ENCODE measurements at places on chromosomes 12 and 14. TPM values are rescaled to one million over a fixed set of nuclear protein-coding genes. Genes with fewer than 3 reads are reported as not detected.

KCNC2 gene
- not detected for total RNA-seq

BEST3 gene
- not detected for total RNA-seq

HOXC12 gene
- not detected for total RNA-seq

TAMALIN gene
- 18.7 TPM for total RNA-seq

LRP1 gene
- total RNA-seq: 1.4 TPM

EIF2S3B gene
- 2.3 TPM for total RNA-seq

APEX1 gene
- 193 TPM for total RNA-seq

ATN1 gene
- 37.8 TPM for total RNA-seq

TMEM233 gene
- total RNA-seq: not detected

KRT81 gene
- not detected for total RNA-seq

PLEKHD1 gene
- 0.05 TPM for total RNA-seq

GRCh38 chr12:118359541-118359915 lies 13.2 kb downstream of the TAOK3 start:
- DNase-seq: peak; percentile 47

DNA sequence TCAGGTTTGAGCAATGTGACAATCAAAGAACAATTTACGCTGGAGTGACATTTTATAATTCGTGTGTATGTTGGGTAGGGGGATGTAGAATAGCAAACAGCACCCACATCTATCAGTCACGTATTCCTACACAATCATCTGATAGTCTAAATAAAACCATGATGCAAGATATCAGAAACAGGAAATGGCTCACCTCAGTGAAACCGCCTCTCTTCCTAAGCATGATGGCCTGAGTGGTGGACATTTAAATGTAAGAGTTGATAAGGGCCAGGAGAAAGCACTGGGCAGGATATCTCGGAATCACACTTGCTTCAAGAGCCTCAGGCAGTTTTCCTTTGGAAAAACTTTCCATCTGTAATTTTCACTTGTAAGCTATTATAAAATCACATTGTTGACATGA lies 128.2 kb downstream of the GRIP1 start:
- no peak for DNase-seq

DNA sequence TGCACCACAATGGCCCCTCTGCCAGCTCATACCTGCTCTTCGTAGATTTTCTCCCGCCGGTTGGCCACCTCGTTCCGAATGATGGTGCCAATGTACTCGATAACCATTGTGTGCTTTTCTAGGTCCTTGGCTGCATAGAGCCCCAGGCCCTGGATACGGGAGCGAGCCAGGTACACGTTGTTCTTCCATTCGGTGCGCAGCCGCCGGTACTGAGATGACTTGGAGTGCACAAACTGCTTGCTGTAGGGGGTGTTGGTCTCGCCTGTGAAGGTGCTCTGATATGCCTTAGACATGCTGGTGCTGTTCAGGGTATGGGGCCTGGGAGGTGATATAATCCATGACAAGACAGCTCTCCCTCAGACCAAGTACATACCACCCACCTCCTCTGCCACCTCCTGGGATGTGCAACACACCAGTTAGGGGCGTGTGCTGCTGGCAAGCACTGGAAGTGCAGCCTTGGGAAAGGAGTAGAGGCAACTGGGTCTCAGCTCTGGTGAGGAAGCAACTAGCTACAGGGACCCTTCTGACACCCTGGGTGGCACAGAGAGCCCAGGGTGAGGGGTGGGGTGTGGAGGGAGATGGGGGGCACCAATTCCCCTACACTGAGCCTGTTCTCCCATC lies 4.1 kb upstream of the PRKAG1 start:
- DNase-seq: no peak

- no peak for DNase-seq
Measured at GRCh38 chr12:105285378-105285777, 45.1 kb upstream of the C12orf75 start.

GRCh38 chr12:56231184-56231582 lies 1.3 kb downstream of the SLC39A5 start:
- DNase-seq: no peak

GRCh38 chr12:50581226-50582184 lies 76.7 kb downstream of the DIP2B start:
- DNase-seq: no peak

DNA sequence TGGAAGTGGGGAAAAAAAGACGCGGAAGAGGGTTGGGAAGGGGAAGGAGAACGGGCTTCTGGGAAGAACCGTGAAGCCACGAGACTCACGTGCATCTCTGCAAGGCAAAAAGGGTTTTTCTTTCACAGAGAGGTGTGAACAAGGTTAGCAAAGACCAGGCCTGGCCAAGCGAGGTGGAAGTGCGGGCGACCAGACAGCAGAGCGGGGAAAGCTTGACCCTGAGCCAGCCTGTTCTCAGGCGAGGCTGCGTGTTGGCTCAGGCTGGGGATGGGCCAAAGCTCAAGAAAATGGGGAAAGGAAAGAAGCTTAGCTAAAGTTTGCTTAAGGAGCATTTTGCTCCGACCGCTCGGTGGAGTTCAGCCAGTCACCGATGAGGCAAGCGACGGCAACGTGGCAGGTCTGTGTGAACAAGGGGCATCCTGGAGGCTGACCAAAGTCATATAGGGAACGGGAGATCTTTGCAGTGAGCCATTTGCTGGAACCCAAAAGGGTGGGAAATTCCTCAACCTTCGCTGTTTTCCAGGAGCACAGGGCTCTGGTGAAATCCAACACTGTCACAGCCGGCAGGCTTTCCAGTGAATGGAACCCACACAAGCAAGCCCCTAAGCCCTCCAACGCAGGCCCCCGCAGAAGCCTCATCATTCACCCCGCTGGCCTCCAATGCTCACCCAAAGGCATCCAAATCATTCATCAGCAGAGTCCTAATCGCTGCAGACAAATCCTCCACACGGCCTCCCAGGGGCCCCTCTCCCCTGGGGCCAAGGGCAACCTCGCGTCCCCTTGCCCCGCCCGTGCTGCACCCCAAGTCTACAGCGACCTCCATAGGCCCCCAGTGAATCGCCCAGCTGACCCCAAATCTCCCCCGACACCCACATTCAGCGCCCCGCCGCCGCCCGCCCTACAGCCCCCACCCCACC lies 754 bp downstream of the ZNF605 start:
- peak; percentile 44 for DNase-seq

DNA sequence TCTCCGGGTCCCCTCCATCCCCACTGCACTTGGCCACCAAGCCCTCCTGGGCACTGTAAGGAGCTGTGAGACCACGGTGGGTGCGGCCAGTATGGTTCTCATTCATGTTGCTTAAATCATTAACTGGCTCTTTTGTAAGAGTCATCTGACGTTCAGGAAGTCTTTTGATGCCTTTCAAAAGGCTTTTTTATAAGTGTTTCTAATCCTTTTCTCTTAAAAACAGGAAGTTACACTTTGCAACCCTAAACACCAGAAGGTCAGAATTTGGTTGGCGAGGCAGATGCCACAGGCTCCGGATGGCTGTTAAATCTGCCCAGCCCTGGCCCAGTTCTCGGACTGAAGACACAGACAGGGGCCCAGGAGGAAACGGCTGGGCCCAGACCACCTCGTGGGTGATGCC lies 26.1 kb upstream of the DIO3 start:
- no peak for DNase-seq

GRCh38 chr12:75872762-75873161 lies 158.8 kb downstream of the PHLDA1 start:
- no peak for DNase-seq

- DNase-seq: peak; percentile 71
Measured at GRCh38 chr14:75301666-75302325, 23.2 kb downstream of the FOS start.

DNA sequence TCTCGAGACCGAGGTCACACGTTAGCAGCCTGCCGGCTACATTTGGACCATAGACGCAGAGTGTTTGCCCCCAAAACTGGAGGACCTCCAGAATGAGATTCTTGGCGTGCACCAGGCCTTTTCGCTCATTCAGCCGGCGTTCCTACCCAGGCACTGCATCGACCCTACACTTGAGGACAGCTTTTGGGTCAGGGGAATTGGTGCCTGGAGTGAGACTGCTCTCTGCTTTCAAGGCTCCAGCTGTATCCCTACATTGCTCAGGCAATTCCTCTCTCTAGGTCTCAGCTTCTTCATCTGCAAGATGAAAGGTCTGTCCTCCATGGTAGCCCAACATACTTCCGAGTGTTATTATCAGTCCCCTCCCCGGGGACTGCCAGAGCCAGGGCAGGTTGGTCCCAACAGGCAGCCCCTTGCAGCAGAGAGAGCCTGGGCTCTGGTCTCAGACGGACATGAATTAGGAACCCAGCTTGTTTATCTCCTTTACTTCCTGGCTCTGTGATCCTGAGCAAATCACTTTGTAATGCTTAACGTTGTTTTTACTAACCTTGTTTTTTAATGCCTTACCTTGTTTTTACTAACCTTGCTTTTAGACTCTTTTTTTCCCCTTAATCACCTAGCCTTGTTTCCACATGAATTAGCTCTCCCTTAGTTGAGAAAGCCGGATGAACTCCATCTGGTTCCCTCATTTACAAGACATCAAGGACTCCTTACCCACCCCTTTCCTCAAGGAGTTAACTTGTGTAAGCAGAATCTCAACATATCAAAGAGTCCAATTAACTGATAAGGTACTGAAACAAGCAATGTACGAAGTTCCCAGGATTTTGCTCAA lies 892 bp downstream of the TCHP start:
- no peak for DNase-seq

DNA sequence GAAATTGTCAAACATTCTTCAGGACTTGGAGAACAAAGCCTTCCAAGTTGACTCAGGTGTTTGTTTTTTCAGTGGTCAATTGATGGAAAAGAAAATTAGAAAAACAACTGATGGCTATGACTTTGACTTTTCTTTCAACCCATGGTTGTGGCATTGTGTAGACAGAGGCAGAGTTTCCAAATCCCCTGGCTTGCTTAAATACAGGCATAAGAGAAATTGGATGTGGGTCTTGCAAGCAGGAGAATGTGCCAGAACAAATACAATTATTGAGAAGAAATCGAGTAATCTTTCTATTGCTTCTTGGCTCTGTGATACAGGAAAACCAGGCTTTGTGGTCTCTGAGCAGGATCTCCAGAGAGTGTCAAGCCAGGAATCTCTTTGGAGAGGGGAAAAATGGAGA lies 40.9 kb upstream of the FRMD6 start:
- no peak for DNase-seq

DNA sequence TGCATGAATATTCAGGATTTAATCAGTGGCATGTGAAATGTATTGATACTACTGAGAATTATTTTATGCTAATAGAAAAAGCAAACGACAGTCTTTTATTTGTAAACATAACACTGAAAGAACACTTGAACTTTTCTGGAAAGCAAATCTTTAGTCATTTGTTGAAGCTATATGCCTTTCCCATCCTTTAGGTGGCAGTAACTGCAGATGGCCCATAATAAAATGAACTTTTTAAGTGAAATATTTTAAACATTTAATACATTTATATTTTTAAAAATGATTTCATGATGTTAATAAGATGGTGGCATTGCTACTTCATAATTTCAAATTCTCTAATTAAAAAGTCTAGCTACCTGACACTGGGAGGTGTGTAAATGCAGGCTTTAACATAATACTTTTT lies 13.9 kb upstream of the KRR1 start:
- no peak for DNase-seq

GRCh38 chr14:75070383-75070782 lies 942 bp downstream of the ZC2HC1C start:
- DNase-seq: no peak

DNA sequence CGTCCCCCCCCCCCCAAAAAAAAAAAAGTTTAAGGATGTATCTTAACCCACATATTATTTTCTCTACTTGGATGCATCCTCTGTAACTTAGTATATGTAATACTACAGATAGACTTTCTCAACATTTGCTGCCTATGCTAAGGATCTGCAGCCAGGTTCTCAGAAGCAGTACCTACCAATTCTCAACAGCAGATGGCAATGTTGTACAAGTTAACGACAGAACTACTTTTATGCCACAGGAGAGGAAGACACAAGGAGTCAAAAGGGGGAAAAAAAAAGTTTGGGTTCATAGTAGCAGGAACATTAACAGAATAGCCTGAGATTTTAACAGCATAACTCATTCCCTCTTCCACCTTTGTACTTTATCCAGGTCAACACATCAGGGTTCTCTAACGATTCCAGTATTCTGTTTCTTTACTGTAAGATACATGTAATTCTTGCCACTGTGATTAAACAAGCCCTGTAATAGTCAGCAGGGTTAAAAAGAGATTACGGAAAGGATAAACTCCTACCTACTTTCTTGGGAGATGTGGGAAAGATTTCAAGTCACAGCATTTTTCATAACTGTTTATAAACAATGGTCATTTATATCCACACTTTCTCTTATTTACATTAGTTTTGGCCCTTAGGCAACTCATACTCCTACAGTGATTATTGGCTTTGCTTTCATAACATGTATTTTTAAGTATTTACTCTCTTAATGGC lies 5.7 kb upstream of the NEK9 start:
- DNase-seq: peak; percentile 37

GRCh38 chr12:123900871-123901376 lies 71.7 kb downstream of the CCDC92 start:
- peak; percentile 26 for DNase-seq

DNA sequence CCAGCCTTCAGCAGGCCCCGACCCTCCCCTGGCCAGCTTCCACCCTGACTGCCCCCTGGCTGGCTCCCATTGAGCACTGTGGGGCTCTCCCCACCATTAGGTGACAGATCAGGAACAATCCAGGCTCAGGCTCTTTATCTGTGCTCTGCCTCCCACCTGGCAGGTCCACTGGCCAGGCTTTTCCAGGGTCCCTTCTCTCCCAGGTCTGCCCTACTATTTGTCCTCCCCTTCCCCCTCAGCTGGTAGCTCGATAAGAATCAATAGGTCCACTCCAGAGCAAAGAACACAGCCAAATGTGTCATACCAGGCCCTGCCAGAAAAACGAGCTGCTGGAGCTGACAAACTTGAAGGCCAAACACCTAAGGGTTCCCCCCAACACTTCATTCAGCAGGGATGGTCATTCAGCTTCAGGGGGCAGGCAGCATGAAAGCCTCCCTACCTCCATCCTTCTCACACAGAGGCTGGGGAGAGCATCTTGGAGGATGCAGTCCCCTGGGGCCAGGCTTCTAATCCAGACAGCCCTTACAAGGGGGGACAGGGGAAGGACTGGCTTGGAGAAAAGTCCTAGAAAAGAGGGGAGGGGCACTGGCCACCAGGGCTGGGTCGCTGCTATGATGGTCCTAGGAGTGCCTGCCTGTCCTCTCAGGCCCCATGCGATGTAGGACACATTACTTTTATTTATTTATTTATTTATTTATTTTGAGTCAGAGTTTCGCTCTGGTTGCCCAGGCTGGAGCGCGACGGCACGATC lies 1.9 kb upstream of the KRT18 start:
- no peak for DNase-seq

DNA sequence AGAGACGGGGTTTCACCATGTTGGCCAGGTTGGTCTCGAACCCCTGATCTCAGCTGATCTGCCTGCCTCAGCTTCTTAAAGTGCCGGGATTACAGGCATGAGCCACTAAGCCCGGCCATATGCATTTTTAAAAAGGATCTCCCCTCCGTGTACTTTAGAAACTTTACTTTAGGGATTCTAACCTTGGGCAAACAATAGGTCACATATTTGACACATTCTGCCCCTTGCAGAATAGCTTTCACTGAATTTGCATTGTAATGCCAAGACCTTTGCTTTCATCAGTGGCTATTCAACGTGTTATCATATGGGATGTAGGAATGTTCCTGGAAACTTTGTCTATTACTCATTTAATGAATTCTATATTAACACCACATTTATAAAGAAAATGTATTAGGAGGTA lies 11.4 kb upstream of the ANKS1B start:
- DNase-seq: no peak
